ENCODE measurements at places on chromosomes 6 and 20.

- DNase-seq, result no peak
Measured at GRCh38 chr6:140036196-140036595, 661.7 kb upstream of the CITED2 start.

DNA sequence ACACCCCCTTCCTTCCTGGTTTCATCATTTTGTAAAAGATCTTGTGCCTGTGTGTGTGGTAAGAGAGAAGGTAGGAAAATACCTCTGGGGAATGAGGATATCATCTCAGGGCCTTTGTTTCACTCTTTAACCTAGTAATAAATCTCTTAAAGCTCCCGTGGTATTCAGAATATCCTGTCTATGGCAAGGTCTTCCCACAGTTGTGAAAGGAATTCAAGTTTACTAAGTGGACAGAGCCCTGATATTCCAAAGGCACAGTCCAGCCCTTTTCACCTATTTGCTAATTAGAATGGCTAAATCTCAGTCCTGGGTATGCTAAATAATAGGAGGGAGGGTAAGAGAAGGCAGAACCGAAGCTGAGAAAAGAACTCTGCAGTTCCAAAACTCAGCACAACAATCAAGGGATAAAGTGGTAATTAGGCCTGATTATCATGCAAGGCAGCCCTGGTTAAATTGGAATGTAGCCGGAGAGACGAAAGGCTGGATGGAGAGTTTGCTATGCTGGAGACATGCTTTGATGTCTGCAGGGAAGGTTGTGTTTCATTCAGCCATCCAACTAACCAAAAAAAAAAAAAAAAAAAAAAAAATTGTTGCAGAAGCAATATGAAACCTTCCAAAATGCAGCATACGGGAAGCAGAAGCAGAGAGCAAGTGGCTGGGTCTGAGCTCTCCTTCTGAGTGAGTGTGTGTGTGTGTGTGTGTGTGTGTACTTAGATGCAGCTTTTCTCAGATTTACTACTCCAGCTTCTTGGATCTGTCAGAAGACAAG, 28.5 kb upstream of the PIM1 start:
- DNase-seq, result peak; percentile 72

DNA sequence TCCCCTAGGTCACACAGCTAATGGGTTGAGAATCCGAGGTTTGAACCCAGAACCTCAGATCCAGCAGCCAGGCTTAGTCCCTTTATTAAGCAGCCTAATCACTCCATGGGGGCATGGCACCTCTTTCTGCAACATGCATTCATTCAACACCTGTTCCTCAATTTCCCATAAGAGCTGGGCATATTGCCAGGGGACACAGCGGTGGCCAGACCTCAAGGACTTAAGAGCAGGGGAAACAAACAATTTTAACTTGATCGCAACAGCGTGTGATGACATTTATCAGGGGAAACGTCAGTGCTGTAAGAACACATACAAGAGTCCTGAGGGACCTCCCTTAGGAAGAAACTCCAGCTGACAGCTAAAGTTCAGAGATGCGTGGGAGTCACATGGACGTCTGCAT, 267.4 kb upstream of the CDH4 start:
- no peak for DNase-seq

DNA sequence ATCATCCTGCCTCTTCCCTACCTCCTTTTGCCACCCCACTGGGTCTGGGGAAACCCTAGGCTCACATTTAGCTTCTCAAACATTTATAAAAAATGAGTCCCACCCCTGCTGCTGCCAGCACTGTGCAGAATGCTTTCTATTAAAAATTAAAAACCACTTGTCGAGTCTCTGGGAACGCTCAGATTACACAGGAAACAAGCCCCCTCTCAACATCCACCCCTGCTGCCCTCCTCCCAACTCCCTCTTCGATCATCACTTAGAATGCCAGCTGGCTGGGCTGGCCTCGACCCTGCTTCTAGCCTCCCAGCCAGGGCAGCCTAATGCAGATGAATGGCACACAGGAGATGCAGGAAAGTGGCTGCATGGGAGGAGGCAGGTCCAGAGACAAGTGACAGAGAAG, 75.8 kb downstream of the CDH22 start:
- DNase-seq, result no peak

GRCh38 chr20:10470276-10470675, 35.2 kb downstream of the SLX4IP start:
- DNase-seq, result no peak

GRCh38 chr20:63658749-63659187, 656 bp downstream of the RTEL1 start:
- no peak for DNase-seq

GRCh38 chr6:110389689-110390382, 25.5 kb downstream of the DDO start:
- no peak for DNase-seq

DNA sequence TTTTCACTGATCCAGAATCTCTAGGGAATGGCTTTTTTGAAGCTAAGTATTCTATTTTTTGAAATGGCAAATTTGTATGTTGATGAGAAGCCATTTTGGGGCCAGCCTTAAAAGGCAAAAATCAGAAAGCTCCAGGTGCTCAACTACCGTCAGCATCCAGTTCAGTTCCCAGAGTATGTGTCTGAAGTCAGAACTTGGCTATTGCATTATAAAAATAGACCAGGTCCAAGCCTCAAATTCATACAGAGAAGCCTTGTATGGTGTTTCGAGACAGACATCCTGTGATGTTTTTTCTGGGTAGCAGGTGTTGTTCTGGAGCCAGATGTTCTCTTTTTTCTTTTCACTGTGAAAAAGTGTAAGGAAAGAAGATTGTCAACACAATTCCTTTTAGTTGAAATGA, 68.2 kb downstream of the CCN2 start:
- DNase-seq, result no peak

- DNase-seq, result no peak
Measured at GRCh38 chr6:72832271-72832670, 210.4 kb downstream of the KCNQ5 start.
